ENCODE measurements at places on chromosomes 5 and 9. TPM values are rescaled to one million over a fixed set of nuclear protein-coding genes. Genes with fewer than 3 reads are reported as not detected.

The ALDOB gene
- not detected for total RNA-seq

The AMBP gene
- total RNA-seq: not detected

The MCTP1 gene
- 1.6 TPM for total RNA-seq

DNA sequence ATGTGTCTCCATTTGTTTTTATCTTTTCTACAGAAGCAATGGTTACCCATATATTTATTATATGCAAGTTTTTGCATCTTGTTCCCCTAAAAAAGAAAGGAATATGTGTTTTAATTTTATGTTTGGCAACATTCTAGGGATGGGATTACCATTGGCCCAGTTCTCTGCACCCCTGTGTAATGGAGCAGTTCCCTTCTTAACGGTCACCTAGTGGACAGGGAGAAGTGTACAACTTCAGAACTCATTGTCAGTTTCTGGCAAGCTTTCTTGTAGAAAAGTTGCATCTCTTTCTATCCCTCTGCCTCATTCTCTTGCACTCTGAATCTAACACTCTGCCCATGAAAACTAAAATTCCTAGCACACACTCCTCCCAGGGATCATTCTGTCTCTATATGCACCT is 78.2 kb downstream of the DOCK8 start:
- no peak for DNase-seq

The CCNJL gene
- total RNA-seq: not detected

The EQTN gene
- total RNA-seq: not detected

DNA sequence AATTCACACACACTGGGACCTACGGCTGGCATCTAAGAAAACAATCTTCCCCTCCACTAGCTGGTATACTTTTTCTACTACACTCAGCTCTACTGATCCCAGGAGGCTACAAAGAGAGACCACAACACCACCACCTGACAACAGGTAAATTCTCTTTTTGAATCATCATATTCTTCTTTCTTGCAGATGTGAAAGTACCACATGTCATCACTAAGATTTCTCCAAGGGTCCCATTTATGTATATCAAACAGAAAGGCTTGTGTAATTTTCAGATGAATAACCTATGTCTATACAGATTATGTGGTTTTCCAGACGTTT is 25.1 kb downstream of the PUM3 start:
- no peak for DNase-seq

The NPR3 gene
- total RNA-seq: not detected

DNA sequence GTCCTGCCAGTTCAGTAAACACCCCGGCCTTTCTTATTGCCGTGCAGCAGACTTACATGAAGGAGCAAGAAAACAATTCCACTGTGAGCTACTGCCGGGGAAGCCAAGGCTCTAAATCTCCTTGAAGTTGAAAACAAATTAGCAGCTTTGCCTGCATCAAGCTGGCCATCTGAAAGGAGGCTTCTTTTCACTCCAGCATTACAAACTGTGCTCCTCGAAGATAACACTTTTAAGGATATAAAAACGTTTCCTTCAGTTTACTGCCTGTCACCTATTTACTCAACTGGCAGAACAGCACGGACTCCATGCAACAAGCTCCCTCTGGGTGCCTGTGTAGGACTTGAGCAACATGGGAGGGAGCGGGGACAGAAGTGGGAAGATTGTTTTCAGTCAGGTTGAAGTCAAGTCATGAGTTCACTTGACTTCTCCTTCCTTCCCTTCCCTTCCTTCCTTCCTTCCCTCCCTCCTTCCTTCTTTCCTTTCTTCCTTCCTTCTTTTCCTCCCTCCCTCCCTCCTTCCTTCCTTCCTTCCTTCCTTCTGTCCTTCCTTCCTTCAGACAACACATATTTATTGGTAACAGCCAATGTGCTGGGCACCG is 67.4 kb downstream of the ZNF608 start:
- no peak for DNase-seq

GRCh38 chr9:113155911-113156588 is 5.2 kb downstream of the SLC31A2 start:
- no peak for DNase-seq

GRCh38 chr5:31702712-31703111 is 63.8 kb downstream of the PDZD2 start:
- no peak for DNase-seq

- no peak for DNase-seq
These were observed 585.5 kb downstream of the TLE1 start for GRCh38 chr9:81103597-81104471.

The SCGB3A2 gene
- total RNA-seq: not detected

- no peak for DNase-seq
These were observed 61.6 kb downstream of the COL27A1 start for GRCh38 chr9:114216976-114217375.

The CENPK gene
- total RNA-seq: 90.7 TPM

The WWC1 gene
- total RNA-seq: 0.22 TPM

The RAPGEF6 gene
- total RNA-seq: 51.2 TPM

DNA sequence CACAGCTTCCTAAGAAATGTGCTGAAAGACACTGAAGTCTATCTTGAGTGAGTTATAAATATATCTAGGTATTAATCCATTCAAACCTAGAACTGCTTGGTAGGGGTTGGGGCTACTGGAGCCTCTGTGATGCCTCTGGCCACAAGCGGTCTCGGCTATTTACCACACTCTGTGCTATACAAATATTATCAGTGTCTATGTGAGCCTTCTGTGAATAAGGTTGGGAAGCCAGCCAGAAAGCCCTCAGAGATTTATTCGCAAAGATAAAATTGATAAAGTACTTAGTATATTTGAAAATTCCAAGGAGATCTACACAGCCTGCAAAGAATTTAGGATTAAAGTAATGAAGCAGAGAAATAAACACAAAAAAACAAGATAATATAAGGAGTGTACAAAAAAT is 41.4 kb downstream of the LIFR start:
- no peak for DNase-seq

The FIBCD1 gene
- total RNA-seq: not detected

Measured in activated naive CD8-positive, alpha-beta T cell treated with anti-CD3 and anti-CD28 coated beads, Interleukin-2, amount 10 ng/mL, durations not matched to agents 7 days and 5 days (primary cell).